Posterior vena cava (tissue), 2 donors: ENCODE measurements at places on chromosomes 16 and 17. TPM values are rescaled to one million over a fixed set of nuclear protein-coding genes. Genes with fewer than 3 reads are reported as not detected.

Gene IRF8
- 6.3 TPM for total RNA-seq

Gene KRTAP4-3
- total RNA-seq: not detected

Gene TNRC6A
- 51.7 TPM for total RNA-seq

Gene TNP2
- total RNA-seq: not detected

Gene GRIN2A
- 3.2 TPM for total RNA-seq

Gene LRRC37A
- 1.7 TPM for total RNA-seq
